ENCODE measurements at places on chromosomes 5 and 9.

DNA sequence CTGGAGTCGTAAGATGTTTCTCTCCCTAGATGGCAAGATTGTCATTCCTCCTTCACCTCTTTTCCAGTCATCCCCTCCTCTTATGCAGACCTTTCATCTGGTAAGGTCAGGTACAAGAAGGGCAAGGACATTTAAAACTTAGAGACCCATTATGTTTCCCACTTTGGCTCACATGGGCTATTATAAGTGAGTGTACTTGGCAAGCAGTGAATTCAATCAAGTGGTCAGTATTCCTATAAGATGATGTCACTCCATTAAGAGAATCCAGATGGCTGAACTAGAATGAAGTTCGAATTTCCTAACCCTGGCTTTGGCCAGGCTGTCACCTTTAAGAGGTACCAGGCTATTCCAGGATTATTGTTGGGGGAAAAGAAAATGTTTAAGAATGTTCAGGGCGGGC is 32.2 kb downstream of the ZNF131 start:
- DNase-seq: no peak

- no peak for DNase-seq
These were observed 21.0 kb downstream of the NUDT12 start for GRCh38 chr5:103541569-103541968.

DNA sequence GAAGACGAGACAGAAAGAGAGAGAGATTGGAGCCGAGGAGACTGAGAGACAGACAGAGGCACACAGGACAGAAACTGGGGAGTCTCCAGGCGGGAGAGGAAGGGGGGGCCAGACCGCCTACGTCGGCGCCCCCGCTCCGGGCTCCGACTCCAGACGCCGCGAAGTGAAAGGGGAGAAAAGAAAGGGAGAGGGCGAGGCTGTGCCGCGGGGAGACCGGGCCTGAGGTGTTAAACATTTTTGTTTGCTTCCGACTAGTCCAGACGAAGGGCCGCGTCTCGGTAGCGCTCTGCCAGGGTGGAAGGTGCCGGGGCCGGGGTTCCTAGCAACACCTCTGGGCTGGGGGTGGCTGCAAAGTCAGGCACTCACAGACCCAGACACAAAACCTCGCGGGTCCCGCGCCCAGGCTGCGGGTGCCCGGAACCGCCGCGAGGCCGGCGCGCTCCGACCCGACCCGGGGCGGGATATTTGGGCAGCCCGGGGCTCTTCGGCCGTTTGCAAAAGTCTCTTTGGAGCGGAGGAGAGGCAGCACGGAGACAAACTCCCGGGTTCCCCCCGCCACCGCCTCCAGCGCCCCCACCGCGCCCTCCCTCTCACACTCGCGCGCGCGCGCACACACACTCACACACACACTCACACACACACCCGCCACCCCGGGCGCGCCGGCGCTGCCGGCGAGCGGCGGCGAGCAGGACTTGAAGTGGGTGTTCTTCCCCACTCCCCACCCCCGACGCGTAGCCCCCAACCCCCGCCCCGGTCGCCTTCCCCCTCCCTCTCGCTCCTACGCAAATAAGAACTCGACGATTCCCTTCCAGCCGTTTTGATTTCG is 626 bp upstream of the FST start:
- peak; percentile 33 for DNase-seq

DNA sequence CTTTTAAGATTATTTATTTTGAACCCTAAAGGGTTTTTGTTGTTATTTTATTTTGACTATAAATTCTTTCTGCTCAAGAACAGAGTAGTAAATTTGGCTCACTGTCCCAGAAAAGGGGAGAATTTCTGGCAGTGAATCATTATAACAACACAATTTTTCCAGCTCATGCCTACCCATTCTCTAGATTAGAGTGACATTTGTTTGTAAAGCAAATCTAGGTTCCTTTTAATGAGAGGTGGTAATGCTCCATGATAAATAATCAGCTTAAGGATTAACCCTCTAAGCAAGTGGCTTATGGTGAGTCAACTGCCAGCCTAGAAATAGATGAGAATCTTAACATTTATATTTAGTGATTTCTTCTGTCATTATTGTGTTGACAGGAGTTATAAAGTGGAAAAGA is 409.2 kb downstream of the NFIB start:
- no peak for DNase-seq

- no peak for DNase-seq
These were observed 206.1 kb downstream of the RGS3 start for GRCh38 chr9:113669522-113670115.

DNA sequence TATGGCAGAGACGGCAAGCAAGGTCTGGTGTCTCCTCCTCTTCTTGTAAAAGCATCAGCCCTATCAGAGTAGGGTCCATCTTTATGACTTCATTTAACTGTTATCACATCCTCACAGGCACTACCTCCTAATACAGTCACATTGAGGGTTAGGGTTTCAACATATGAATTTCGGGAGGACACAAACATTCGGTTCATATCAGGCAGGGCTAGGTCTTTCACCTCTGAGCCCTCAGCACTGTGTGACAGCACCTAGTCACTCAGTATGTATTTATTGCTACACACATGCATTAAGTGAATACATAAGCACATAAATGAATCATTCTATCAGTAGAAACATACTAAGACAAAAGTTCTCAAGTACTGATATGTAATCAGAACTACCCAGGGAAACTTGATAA is 9.4 kb upstream of the BTF3 start:
- no peak for DNase-seq

DNA sequence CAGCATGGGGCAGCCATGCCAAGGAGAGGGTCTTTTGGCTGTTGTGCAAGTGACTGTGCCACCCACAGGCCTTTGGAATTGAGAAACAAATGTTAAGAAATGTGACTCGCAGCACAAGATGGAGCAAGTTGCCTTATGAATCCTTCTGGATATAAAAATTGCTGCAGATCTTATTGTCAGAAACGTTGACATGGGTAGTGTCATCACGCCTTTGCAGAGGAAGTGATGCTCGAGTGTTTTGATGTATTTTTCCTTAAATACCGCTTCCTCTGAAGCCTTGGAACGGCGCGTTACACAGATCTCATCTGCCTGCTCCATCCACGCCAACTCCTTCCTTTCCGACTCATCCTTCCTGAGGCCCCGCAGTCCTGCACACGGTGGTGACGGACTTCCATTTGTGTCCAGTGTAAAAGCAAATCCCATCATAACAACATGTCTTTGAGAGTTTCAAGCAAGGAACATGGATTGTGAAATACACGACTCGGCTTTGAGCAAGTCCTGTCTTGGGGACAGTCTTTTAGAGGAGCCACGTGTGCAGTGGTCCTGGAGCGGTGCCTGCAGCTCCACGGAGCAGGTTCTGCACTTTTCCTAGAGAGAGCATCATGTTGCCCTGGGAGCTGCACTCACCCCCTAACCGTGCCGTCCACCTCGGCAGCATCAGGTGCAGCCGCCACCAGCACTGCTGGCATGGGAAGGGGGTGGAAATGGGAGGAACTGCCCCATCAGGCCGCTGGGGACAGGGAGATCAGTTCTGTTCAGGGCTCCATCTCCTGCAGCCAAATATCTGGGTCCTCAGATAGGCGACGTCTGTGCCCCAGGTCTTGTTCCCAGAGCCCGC is 15.1 kb downstream of the ROPN1L start:
- DNase-seq: no peak

DNA sequence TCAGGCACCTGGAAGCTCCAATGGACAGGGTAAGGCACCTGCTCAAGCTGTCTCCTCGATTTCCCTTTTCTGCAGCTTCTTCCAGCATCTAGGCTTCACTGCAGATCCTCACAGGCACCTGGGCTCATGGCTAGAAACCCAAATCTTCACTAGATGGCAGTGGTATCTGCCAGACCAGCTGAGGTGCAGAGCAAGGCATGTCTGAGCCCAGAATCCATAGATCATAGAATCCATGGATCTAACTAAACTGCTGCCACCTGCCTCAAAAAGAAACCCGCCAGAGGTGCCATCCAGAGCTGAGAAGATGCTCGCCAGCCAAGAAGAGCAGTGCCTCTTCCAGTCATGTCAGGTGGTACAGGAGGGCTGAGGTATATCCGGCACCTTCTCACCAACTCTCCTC is 6.9 kb downstream of the SHC3 start:
- no peak for DNase-seq

DNA sequence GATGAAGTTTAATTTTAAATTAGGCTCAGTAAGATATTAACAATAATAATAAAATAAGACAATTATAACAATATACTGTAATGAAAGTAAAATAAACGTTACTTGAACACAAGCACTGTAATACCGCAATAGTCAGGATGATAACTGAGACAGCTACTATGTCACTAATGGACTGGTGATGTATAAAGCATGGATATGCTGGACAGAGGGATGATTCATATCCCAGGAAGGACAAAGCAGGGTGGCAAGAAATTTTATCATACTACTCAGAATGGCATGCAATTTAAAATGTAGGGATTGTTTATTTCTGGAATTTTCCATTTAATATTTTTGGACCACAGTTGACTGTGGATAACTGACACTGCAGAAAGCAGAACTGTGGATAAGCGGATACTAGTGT is 196.9 kb downstream of the VPS13A start:
- DNase-seq: no peak

GRCh38 chr5:56814361-56814962 is 887 bp upstream of the MAP3K1 start:
- peak; percentile 12 for DNase-seq

GRCh38 chr9:4495537-4495936 is 5.3 kb downstream of the SLC1A1 start:
- no peak for DNase-seq

DNA sequence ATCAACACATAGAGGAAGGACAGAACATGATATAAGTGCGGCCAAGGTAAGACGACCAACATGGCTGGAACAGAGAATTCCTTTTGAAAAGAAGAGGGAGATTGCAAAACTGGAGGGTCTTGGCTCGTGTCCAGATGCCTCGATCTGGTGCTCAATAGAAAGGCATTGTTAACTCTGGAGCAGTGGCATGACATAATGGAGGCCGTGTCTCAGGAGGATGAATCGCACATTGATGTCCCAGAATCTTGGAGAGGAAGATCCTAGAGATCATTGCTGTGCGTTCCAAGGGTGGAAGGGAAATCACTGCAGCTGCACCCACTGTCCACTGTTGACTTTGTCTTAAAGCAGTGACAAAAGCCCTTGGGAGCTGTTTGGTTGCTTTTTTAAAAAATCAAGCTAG is 30.9 kb downstream of the GRAMD2B start:
- DNase-seq: no peak

- no peak for DNase-seq
These were observed 33.9 kb downstream of the SH3TC2 start for GRCh38 chr5:149028984-149029383.

GRCh38 chr5:111649516-111649915 is 107.5 kb downstream of the NREP start:
- DNase-seq: no peak

DNA sequence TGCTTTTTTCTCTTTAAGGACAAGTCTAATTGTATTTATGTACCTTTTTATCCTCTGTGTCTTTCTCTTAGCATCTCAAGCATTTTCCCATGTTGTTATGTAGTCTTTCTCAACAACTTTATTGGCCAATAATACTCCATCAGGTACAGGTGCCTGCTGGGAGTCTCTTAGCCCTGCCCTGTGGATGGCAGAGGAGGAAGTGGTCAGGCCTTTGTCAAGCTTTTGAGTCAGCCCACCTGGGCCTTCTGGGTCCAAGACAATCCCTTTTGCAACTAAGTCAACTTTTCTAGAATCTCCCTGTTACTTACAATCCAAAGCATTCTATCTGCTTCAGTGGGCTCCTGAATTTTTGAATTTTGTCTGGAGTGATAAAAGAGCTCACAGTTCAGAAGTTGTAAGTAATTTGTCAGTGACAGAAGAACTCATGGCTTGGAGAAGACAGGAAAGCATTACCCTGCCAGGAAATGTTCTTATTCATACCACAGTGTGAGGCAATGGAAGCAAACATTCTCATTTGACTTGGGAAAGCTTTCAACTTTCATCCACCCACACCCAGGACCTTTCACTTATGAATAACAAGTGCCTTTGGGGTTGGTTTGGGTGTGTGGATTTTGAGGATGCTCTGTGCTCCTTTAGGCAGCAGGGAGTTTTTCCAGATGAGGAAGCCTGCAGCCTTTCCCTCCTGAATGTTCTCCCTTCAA is 200.0 kb upstream of the S1PR3 start:
- DNase-seq: no peak

DNA sequence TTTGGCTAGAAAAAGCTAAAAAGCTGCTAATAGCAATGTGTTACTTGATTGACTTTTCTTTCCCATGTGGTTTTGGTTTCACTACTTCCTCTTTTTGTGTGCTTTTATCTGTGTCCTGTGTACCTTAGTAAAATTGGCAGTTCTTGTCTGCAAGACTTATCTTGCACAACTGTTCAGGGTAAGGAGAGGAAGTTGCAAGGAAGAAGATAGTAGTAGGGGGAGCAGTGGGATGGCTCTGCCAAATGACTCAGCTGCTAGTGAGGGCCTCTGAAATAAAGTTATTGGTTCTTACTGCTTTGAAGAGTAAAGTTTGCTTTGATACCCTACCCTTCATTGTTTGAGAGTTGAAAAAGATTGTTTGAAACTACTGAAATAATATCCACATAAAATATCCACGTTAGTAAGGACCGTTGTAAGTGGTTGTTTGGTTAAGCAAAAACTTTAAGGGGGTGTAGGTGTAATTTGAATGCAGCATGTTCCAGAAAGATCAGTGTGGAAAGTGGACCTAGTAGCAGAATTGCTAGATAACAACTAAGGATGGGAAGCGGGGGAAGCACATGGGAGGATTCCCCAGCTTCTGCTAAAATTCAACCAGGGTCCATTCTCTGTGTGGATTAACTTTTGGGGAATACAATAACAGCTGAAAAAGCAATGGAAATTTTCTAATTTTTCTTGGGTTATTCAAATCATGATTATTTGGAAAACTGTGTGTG is 123.5 kb downstream of the SCAMP1 start:
- DNase-seq: no peak

- DNase-seq: no peak
These were observed 33.0 kb upstream of the PWWP2A start for GRCh38 chr5:160152287-160152686.

GRCh38 chr9:83271665-83272071 is 208.7 kb upstream of the RASEF start:
- DNase-seq: no peak

DNA sequence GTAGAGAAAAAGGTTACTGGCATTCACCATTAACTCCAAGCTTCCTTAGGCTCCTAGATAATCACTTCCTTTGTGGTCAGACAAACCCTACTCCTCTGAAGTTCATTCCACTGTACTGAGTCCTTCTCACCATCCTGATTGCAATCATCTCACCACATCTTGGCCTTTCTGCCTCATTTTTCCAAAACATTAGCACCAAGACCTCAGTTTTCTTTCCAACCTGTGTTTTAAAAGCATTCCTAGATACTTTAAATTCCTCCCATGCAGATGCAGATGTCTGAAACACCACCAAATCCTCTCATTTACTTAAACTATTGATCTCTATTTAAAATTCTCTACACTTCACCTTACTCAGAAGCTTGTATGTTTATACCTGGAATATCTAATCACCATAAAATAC is 961.3 kb upstream of the CTNND2 start:
- no peak for DNase-seq

- no peak for DNase-seq
These were observed 317.4 kb downstream of the MCTP1 start for GRCh38 chr5:94967525-94967924.
